ENCODE measurements at places on chromosomes 5 and 9. TPM values are rescaled to one million over a fixed set of nuclear protein-coding genes. Genes with fewer than 3 reads are reported as not detected.

GRCh38 chr5:78339617-78340436, 20.6 kb upstream of the SCAMP1 start:
- no peak for DNase-seq

- DNase-seq, result no peak
Measured at GRCh38 chr5:109063223-109063622, 315.5 kb downstream of the FER start.

GRCh38 chr5:175556794-175557193, 78.4 kb downstream of the SFXN1 start:
- no peak for DNase-seq

DNA sequence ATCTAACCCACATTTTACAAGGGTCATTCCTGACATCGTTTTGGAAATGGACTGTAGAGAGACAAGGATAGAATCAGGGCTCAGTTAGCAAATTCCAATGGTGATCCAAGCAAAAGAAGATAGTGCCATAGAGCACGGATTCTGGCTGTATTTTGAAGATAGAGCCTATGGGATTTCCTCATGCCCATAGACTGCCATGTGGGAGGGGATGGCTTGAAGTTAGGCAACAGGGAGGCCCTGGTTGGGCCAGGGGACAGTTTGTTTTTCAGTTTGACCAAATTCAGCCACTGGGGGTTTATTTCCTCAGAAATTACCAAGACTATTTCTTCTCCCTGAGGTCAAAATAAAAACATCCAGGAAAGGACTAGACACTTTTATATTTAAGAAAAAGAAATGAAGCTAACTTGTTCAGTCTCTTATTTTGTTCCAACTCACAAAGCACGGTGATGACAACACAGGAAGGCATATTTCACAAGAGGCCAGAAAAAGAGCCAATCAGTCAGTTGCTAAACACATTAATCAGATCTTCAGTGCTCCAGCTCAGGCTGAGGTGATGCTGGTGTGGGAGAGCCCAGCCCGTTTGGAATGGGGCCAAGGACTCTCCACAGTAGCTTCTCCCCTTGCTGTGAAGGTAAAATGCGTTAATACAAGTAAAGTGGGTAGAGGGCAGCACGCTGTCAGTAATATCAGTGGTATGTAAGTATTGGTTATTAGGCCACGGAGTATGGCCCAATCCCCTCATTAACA, 4.4 kb upstream of the DCTN4 start:
- DNase-seq, result peak; percentile 79

DNA sequence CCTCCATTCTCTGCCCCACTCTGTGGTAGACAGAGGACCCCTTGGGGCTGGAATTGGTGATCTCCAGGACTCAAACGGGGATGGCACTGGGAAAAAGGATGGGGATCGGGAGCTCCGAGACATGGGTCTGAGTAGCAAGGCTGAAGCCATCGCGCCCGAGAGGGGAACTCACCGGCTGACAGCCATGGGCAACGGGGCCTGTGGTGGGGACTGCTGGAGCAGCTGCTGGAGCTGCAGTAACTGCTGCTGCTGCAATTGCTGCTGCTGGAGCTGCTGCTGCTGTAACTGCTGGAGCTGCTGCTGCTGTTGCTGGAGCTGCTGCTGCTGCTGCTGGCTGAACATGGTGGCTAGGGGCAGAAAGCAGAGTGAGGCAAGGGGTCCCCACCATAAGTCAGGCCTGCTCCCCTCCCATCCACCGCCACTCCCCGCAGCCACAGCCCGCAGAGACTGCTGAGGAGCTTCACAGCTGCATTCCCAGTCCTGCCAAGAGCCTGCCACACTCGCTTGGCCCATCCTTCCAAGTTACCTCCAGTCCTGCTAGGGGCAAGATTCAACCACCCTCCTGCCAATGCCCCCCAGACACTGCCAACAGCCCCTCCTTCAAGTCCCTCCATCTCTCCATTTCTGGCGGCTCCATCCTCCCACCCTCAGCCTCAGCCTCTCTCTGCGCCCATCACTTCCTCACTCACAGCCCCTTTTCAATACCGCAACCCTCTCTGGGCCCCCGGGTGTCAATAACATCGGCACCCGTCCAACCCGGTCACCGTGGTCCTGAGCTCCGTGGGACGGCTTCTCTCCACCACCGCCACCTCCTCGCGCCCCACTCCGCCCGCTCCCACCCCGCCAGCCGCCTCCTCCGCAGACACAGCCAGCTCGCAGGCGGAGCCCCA, 611 bp downstream of the CIZ1 start:
- DNase-seq, result no peak

GRCh38 chr5:129670957-129671500, 76.9 kb upstream of the MINAR2 start:
- DNase-seq, result peak; percentile 25

GRCh38 chr5:18043344-18043743, 409.1 kb downstream of the TAF11L14 start:
- no peak for DNase-seq

- no peak for DNase-seq
Measured at GRCh38 chr5:33232731-33233505, 207.8 kb upstream of the TARS1 start.

GRCh38 chr9:130122456-130122855, 49.7 kb upstream of the NCS1 start:
- no peak for DNase-seq

DNA sequence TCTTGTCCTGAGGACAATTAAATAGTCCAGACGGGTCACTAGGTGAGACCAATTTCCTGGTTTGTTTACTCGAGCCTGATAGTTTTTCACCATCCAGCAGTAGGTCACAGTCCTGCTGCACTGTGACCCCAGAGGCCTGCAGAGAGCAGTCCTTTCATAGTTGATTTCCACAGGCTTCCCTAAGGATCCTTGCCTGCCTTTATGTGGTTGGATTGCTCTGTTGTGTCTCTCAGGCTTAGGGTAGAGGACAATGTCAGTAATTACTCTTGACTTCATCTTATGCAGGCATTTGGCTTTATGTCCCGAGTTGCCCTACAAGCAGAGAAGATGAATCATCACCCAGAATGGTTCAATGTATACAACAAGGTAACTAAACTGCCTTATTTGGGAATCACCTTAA, 9.0 kb upstream of the CATSPER3 start:
- DNase-seq, result no peak

DNA sequence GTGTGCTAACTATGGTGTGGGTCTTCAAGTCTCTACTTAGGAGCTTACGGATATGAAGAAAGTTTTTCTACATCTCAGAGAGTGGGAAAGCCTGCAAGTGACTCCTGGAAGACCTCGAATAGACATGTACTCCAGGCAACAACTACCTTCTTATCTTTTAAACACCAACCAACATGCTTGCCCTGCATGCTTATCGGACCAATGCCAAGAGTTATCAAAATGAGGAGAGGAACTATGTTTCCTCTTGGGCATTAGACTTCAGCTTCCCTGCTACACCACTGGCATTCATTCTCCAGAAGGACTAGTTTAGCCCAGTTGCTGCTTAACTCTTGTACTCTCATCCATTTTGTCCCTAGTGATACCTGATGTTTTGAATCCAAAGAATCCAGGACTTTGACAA, 74.7 kb upstream of the MAN2A1 start:
- DNase-seq, result no peak

DNA sequence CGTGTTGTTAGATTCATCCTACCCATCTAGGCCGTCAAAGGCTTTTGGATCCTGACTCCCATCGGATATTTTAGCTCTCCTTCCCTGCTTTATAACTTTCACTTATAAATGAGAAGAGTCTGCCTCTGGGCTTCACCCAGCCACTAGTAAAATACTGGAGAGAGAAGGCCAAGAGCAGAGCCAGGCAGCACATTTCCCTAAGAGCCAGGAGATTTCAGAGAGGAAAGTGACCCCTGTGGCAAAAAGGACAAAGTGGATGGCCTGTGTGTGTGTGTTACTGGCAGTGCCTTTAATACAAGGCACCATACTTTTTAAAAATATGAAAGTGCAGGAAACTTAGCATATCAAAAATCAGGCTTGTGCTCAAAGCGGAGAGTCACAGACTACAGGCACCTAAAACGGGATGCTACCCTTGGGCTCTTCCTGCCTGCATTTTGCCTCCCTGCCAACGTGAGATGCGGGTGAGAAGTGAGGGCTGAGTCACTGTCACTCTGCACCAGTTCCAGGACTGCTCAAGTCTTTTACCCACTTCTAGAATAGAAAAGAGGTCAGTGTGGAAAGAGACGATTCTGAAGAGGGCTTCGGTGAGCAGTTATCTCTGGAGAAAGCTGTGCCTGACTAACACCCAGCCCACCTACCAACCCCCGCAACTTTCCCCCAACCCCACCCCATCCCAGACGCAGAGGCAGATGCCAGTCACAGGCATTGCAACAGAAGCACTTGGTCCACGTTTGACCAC, 15.9 kb downstream of the NFIL3 start:
- no peak for DNase-seq

GRCh38 chr5:95845391-95845790, 22.9 kb upstream of the GLRX start:
- DNase-seq, result no peak

DNA sequence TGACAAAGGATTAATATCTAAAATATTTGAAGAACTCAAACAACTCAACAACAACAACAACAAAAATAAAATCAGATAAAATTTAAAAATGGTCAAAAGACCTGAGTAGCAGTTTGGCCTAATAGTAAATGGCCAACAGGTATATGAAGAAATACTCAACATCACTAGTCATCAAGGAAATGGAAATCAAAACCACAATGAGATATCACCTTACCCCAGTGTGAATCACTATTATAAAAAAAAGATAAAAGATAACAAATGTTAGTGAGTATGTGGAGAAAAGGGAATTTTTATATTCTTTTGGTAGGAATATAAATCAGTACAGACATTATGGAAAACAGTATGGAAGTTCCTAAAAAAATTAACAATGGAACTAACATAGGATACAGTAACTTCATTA, 247.9 kb upstream of the TRPC7 start:
- no peak for DNase-seq

GRCh38 chr9:36997414-36997813, 36.7 kb downstream of the PAX5 start:
- no peak for DNase-seq

DNA sequence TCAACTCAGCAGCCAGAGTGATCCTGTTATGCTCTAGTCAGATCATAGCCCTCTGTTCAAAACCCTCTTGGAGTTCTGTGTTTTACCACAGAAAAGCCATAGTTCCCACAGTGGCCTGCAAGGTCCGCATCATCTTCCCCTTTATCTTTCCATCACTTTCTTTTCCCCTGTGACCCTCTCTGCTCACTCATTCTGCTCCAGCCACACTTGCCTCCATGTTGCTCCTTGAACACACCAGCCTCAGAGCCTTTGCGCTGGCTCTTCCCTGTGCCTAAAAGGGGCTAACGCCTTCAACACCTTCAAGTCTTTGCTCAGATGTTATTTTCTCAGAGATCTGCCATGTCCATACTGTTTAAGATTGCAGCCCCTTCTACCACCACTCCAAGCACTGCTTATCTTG, 26.3 kb downstream of the CSF2 start:
- no peak for DNase-seq

DNA sequence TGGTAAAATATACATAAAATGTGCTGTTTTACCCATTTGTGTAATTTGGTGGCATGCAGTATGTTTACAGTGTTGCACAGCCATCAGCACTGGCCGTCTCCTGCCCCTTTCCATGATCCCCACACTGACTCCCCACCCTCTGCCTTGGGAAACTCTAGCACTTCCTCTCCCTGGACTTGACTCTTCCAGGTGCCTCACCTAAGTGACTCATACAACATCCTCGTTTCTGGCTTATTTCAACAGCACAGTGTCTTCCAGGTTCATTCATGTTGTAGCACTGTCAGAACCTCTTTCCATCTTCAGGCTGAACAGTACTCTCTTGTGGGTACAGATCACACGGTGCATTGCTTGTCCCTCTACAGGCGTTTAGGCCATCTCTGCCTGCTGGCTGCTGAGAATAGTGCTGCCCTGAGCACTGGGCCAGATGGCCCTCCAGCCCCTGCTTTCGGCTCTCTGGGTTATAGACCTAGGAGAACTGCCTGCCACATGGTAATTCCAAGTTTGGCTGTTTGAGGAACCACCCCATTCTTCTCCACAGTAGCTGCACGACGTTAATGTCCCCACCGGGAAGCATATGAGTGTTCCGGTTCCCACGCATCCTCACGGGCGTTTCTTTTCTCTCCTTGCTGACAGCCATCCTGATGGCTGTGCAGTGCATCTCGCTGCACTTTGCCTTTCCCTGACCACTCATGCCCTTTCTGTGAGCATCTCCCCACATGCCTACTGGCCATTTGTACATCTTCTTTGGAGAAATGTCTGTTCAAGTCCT, 211.8 kb downstream of the FANCC start:
- DNase-seq, result no peak

DNA sequence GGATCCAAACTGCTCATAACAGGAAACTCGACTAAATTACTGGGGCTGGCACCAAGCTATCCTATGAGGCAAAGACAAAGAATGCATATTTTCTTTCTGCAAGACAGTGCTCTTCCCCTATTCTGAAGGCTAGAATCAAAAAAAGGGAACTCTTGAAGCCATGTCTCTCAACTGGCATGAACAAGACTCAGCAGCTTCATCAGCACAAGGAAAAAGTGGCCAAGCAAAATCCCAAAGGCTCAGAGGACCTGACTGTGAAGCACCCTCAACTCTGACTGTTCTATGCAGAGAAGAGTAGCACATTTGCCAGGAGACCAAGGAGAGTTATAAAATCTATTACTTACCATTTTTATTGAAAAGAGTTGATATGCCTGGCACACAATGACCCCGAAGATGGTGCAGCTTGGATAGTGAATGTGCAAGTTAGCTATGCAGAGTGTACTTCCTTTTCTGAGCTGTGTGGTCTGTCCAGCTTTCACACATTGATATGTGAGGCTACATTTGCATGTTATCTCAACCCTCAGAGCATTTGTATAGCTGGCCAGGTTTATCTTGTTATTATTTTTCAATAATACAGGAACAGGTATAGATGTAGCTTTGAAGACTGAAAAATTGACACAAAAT, 51.0 kb upstream of the FYB1 start:
- no peak for DNase-seq

DNA sequence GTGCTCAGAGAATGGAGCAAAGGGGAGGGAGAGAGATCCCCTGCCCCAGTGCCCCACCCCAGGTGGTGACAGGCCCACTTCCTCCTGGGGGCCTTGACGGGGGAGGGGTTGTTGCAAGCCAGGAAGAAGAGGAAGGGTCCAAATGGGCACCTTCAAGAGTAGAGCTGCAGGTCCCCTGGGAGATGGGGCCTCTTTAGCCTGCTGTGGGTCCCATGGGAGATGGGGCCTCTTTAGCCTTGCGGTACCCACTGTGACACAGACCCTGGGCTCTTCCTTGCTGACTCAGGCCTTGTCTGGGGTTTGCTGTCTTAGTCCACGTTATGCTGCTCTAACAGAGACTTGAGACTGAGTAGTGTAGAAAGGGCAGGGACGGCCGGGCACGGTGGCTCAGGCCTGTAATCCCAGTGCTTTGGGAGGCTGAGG, 9.6 kb upstream of the TOR4A start:
- DNase-seq, result no peak

- DNase-seq, result no peak
Measured at GRCh38 chr5:148794275-148794674, 32.1 kb upstream of the ADRB2 start.

CCL19 gene
- not detected for total RNA-seq

NR2F1-AS1 gene
- total RNA-seq, result 9.5 TPM

INSL4 gene
- total RNA-seq, result not detected

PCDH12 gene
- not detected for total RNA-seq

GRM6 gene
- total RNA-seq, result not detected

PROB1 gene
- 3.6 TPM for total RNA-seq

SLC4A9 gene
- not detected for total RNA-seq

GABRA1 gene
- not detected for total RNA-seq

SLC34A1 gene
- total RNA-seq, result not detected

SLC34A3 gene
- not detected for total RNA-seq

CDKN2B-AS1 gene
- total RNA-seq, result 0.04 TPM

All from kidney epithelial cell (primary cell).